Heart left ventricle (tissue), 16 donors: ENCODE measurements at places on chromosomes 13 and 19. TPM values are rescaled to one million over a fixed set of nuclear protein-coding genes. Genes with fewer than 3 reads are reported as not detected.

ZNF841 gene
- total RNA-seq, result 12.1 TPM

GRCh38 chr13:77740931-77741596 is 43.6 kb downstream of the SLAIN1 start:
- no peaks in the 10 kb centered on the region for H3K27me3 ChIP-seq
- H3K27ac ChIP-seq, result no peak overlapping the region
- no peak overlapping the region for H3K4me3 ChIP-seq
- H3K4me1 ChIP-seq, result peaks cover 5% of the 10 kb centered on the region

HIPK4 gene
- not detected for total RNA-seq

DNA sequence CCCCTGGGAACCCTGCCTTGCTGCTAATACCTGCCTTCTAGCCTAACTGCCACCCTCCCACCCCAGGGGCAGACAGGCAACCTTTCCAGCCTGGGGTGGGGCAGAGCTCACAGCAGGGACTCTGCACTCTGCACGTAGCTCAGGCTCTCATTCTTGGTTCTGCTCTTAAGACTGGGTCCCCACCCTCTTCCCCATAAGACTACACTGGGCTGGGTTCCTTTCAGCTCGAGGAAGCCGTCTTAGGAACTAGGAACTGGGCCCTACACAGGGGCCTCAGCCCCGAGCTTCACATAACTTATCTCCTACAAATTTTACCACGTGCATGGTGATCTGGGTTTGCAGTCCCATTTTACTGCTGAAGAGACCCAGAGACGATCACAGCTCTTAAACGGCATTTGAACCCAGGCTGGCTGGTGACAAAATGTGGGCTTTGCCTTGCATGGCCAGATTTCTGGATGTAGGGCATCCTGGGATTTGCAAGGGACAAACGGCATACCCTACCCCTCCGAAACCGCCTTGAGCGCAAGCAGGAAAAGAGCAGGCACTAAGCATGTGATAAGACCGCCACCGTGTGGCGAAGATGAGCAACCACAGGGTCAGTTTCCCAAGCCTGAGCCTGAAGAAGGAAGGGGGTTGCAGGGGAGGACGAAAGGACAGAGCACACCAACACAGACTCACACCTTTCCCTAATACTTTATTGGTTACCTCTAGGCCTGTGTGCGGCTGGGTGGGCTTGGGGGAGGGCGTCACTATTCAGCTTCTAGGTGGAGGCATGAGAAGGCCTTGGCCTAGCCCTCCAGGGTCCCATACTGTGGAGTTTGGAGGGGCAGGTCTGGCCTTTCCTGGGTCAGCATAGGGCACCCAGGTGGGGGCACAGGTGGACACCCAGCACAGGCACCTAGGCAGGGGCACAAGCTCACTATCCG is 5.1 kb downstream of the JUNB start:
- peaks cover 29% of the 10 kb centered on the region for H3K4me1 ChIP-seq
- H3K4me3 ChIP-seq, result no peak overlapping the region
- peaks cover 3% of the 10 kb centered on the region for H3K27me3 ChIP-seq
- H3K36me3 ChIP-seq, result no peaks in the 10 kb centered on the region
- DNase-seq, result peak; percentile 87

PGLYRP2 gene
- total RNA-seq, result not detected

GRCh38 chr13:100519626-100520025 is 69.0 kb downstream of the GGACT start:
- H3K4me3 ChIP-seq, result no peak overlapping the region
- DNase-seq, result no peak
- no peaks in the 10 kb centered on the region for H3K27me3 ChIP-seq
- H3K36me3 ChIP-seq, result peaks cover 12% of the 10 kb centered on the region
- no peaks in the 10 kb centered on the region for H3K4me1 ChIP-seq
- no peak overlapping the region for H3K27ac ChIP-seq

GRCh38 chr13:39224671-39225240 is 186.5 kb downstream of the NHLRC3 start:
- H3K36me3 ChIP-seq, result no peaks in the 10 kb centered on the region
- peaks cover 5% of the 10 kb centered on the region for H3K4me1 ChIP-seq
- H3K27ac ChIP-seq, result no peak overlapping the region
- no peak for DNase-seq

DNA sequence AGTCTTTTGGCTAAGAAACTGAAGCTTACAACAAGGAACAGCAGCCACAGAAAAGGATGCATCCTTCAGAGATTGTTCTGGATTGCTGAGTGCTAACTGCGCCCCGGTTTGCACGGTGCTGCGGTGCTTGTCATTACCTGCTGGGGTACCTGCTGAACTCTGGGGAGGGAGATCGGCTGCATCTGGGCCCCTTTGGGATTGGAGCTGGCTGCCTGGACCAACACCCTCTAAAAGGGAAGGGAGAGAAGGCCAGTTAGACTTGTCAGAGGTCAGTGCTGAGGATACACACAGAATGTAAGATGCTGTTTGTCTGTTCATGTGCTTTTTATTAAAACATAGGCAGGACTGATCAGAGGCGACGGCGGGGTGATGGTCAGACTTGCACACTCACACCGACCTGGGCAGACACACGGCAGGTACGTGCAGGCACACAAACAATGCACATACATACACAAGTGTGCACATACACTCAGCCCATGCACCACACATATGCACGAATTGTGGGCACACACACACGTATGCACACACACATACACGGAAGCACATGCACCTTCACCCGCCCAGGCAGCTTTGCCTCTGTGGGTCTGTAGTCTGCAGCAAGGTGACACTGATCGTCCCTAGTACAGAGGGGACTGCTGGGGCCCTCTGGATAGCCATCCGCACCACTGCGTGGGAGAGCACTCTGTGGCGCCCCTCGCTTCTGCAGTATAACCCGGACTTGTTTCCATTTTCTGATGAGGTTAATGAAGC is 66.1 kb downstream of the RFX2 start:
- H3K4me3 ChIP-seq, result no peak overlapping the region
- peaks cover 17% of the 10 kb centered on the region for H3K36me3 ChIP-seq
- H3K27me3 ChIP-seq, result no peaks in the 10 kb centered on the region
- no peak overlapping the region for H3K27ac ChIP-seq
- no peaks in the 10 kb centered on the region for H3K4me1 ChIP-seq

SPACA4 gene
- not detected for total RNA-seq

DNA sequence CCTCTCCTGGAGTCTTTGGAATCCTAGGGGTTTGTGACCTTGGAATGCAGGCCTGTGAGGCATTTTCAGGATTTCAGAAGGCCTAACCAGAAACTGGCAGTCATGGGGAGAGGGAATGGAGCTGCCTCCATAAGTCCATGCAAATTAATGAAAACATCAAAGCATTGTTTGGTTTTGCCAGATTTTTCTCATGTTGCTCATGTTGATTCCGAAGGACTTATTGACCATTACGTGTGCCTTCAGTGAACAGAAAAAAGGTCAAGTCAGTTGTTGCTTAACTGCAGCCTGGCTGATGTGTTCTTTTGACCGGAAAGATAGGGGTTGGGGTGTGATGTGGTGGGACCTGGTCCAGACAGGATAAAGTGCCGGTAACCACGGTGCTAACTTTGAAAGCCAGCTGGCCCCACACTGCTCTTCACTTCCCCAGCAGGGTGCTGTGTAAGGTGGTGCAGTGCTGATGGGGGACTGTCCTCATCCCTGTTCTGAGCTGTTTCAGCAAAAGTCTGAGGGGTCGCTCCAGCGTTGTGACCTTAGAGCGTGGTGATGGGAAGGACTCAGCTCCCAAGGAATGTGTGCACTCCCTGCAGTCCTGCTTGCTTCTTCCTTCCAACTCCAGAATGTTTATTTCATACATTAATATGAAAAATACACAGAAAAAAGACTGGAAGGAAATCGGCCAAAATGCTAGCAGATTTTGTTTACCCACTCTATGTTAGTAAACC is 3.5 kb downstream of the RNF113B start:
- H3K4me1 ChIP-seq, result peaks cover 30% of the 10 kb centered on the region
- H3K36me3 ChIP-seq, result no peaks in the 10 kb centered on the region
- H3K27me3 ChIP-seq, result no peaks in the 10 kb centered on the region
- no peak for DNase-seq
- no peak overlapping the region for H3K4me3 ChIP-seq
- peak overlapping the region; percentile 43 for H3K27ac ChIP-seq

DNA sequence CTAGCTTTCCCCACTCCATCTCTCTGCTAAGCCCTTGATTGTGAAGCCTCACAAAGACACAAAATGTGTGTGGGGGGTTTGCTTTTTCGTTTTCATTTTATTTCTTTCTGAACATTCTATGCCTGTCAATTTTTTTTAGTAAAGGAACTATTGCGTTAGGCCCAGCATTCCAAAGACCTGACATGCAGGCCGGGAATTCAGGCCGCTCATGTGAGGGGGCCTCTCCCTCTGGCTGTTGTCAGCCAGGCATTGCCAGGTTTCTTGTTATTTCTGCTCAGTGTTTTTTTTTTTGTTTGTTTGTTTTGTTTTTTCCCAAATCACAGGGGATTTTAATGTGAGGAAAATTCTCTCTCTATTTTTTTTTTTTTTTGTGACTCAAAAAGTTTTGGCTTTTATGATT is 10.3 kb upstream of the MEDAG start:
- no peaks in the 10 kb centered on the region for H3K27me3 ChIP-seq
- peaks cover 8% of the 10 kb centered on the region for H3K4me1 ChIP-seq
- DNase-seq, result no peak
- H3K36me3 ChIP-seq, result no peaks in the 10 kb centered on the region
- H3K4me3 ChIP-seq, result no peak overlapping the region
- peak overlapping the region; percentile 11 for H3K27ac ChIP-seq

ZNF556 gene
- not detected for total RNA-seq

DNA sequence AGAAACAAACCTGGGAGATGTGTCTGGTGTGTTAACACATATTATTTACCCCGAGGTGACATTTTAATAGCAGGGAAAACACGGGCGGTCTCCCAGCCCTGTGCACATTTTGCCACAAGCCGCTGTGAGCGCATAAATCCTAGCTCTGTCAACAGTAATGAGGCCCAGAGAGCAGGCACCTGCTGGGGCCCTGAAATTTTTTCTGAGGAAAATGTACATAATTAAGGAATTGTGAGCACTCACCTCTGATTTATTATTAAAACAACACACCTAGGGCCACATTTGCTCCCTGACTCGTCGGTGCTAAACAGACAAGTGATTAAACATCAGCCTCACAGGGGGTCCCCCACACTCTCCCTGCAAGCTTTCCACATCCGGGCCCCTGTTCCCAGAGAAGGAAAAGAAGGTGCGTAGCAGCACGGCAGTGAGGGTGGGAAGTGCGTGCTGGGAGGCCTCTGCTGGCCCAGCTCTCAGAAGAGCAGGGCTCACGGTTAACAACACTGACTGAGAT is 616.3 kb downstream of the UQCRFS1 start:
- no peaks in the 10 kb centered on the region for H3K36me3 ChIP-seq
- no peak overlapping the region for H3K27ac ChIP-seq
- DNase-seq, result no peak
- H3K4me3 ChIP-seq, result no peak overlapping the region
- H3K4me1 ChIP-seq, result no peaks in the 10 kb centered on the region
- H3K27me3 ChIP-seq, result no peaks in the 10 kb centered on the region

MUC16 gene
- 0.08 TPM for total RNA-seq

DNA sequence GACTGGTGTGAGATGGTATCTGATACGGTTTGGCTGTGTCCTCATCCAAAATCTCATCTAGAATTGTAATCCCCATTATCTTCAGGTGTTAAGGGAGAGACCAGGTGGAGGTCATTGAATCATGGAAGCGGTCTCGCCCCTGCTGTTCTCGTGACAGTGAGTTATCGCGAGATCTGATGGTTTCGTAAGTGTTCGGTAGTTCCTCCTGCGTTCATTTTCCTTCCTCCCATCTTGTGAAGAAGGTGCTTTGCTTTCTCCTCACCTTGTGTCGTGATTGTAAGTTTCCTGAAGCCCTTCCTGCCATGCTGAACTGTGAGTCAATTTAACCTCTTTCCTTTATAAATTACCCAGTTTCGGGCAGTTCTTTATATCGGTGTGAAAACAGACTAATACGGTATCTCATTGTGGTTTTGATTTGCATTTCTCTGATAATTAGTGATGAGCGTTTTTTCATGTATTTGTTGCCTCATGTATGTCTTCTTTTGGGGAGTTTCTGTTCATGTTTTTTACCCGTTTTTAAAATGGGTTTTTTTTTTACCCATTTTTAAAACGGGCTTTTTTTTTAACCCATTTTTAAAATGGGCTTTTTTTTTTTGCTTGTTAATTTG is 102.8 kb upstream of the SLC10A2 start:
- no peaks in the 10 kb centered on the region for H3K27me3 ChIP-seq
- DNase-seq, result no peak
- H3K36me3 ChIP-seq, result no peaks in the 10 kb centered on the region

DNA sequence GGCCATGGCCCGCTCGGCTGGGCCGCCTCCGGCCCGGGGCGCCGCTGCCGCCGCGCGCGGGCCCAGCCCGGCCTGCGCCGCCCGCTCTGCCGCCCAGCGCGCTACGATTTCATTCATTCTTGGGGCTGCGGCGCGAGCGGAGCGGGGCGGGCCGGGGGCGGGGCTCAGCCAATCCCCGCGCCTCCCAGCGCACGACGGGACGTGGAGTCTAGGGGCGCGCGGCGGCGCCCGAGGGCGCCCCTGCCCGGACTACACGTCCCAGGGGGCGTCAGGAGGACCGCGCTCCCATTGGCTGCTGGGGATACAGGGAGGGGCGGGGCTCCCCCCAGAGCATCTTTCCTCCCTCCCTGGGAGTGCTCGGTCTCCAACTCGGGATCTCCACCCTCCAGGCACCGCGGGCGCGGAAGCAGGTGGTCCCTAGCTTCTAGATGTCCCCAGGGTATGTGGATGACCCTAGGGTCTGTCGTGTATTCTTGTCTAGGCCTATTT is 5.6 kb upstream of the DPF1 start:
- H3K36me3 ChIP-seq, result no peaks in the 10 kb centered on the region
- DNase-seq, result peak; percentile 66
- peaks cover 27% of the 10 kb centered on the region for H3K27me3 ChIP-seq
- peaks cover 12% of the 10 kb centered on the region for H3K4me1 ChIP-seq
- H3K27ac ChIP-seq, result no peak overlapping the region

ZNF549 gene
- total RNA-seq, result 2.5 TPM

S1PR4 gene
- total RNA-seq, result 5.5 TPM

DNA sequence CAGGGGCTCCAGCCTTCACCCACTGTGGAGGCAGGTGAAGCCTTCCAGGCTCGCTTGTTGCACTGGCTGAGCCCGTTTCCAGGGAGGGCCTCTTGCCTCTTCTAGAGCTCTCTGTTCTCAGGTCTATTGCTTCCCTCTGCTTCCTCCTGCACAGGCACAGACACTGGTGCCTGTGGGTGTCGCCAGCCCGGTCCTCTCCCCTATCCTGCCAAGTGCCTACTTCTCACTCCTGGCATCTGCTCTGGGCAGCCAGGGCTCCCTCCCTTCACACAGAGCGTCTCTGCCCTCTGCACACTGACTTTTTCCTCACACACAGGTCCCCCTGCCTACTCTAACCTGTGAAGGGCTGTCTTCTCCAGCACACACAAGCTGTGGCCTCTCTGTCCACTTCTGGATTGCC is 60.3 kb downstream of the SLC7A9 start:
- H3K27ac ChIP-seq, result no peak overlapping the region
- H3K27me3 ChIP-seq, result no peaks in the 10 kb centered on the region
- no peak overlapping the region for H3K4me3 ChIP-seq
- no peaks in the 10 kb centered on the region for H3K4me1 ChIP-seq

- no peak for DNase-seq
- no peak overlapping the region for H3K4me3 ChIP-seq
- H3K4me1 ChIP-seq, result no peaks in the 10 kb centered on the region
- H3K27ac ChIP-seq, result no peak overlapping the region
- no peaks in the 10 kb centered on the region for H3K36me3 ChIP-seq
These were observed 5.2 kb downstream of the FAAP24 start for GRCh38 chr19:32977280-32977679.

- peak within 1 kb of the TSS; percentile 61 for H3K27ac ChIP-seq
- H3K4me1 ChIP-seq, result peaks cover 6% of the 10 kb centered on the region
- peaks cover 13% of the 10 kb centered on the region for H3K36me3 ChIP-seq
- peak; percentile 52 for DNase-seq
- H3K27me3 ChIP-seq, result no peaks in the 10 kb centered on the region
These were observed at the start of gene LRP3 for GRCh38 chr19:33193865-33194362. Gene LRP3, plus strand, starts transcription at chr19:33194330. Its CDS starts 456 bp downstream, at chr19:33194786.

GRCh38 chr19:5487222-5487621 is 32.0 kb downstream of the ZNRF4 start:
- no peaks in the 10 kb centered on the region for H3K4me1 ChIP-seq
- H3K4me3 ChIP-seq, result no peak overlapping the region
- DNase-seq, result no peak
